ENCODE measurements at places on chromosomes 13 and 19.

- no peak for DNase-seq
These were observed 5.9 kb downstream of the SLAIN1 start for GRCh38 chr13:77703408-77703807.

DNA sequence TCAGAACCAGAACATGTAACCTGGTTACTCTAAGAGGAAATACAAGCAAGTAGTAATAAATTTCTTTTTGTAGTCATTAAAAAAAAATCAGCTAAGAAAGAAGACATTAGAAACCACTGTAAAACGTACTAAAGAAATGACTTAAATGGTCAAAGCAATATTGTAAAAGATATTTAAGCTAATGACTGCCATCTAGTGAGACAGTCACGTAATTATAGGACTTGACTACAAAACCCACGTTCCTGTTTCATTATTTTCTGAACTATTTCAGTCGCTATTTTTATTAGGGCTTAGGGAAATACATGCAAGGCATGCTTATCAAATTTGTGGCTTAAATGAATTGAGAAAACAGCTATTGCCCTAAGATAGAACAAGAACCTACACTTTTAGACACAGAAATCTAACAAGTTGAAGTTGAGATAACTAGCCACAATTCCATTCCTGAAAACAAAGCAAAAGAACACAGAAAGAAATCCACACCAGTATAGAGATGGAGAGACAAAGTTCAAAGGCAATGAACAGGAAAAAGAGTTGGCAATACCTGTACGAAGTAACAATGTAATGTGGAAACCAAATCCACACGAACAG is 17.9 kb downstream of the ALG5 start:
- peak; percentile 53 for DNase-seq

GRCh38 chr19:55467236-55468053 is 2.9 kb upstream of the C19orf85 start:
- peak; percentile 38 for DNase-seq

DNA sequence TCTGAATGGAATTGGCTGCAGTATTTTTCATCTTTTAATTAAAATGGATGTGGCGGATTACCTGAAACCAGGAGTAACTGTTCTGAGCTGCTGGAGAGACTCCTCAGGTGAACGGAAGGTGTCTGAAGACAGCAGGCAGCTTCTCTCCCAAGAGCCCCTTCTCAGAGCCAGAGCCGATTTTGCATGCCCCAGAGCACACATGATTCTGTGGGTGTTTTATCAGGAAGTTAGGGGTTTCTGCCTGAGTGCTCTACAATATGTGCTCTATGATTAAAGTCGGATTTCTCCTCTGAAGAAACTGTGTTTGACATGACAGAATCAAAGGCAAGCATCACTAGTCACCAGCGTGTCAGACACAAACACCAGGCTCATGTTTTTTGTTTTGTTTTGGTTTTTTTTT is 60.7 kb upstream of the MCF2L start:
- peak; percentile 49 for DNase-seq

GRCh38 chr13:76758257-76758656 is 127.9 kb downstream of the KCTD12 start:
- no peak for DNase-seq

- no peak for DNase-seq
These were observed 36.1 kb downstream of the ZNF787 start for GRCh38 chr19:56084835-56085536.

DNA sequence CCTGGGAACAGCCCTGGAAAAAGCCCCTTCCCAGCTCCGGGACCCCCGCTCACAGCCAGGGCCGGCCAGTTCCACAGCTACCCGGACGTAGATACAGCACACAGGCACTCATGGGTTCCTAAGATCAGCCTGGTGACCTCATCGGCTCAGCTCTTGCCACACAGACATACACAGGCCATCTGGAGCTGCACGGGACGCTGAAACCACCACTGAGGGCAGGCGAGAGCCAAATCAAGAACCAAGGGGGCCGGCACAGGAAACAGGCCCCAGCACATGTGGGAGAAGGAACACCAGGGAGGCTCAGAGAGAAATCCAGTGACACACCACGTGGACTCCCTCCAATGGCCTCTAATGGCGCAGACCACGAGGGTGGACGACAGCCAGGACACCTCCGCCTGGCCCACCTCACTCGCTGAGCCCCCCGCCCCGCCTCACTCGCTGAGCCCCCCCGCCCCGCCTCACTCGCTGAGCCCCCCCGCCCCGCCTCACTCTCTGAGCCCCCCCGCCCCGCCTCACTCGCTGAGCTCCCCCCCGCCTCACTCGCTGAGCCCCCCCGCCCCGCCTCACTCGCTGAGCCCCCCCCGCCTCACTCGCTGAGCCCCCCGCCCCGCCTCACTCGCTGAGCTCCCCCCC is 69.7 kb upstream of the C13orf46 start:
- DNase-seq: peak; percentile 73

DNA sequence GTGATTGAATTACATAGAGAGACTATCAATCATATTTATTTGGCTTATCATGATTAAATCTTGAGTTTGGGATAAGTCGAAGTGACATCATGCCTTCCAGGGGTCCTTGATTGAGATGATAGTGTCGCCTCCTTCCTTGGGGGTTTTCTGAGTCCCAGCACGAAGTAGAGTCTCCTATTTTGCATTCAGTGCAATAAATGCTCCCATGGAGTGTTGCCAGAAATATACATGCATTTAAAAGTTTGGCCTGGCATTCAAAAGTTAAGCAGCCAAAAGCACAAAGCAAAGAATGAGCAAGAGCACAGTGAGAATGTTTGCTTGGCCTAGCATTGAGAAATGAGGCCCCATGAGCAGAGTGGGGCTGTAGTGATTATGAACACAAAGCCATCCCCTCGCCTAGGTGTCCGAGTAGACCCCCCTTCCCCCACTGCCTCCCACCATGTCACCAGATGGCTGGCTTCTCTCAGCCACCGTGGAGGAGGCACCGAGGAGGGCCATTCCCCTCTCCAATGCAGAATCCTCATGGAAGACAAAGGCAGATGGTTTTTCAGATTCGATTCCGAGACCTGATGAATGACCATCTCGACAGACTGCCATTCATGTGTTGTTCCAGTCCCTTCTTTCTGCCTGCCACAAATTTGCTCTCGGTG is 58.8 kb upstream of the UBL3 start:
- DNase-seq: no peak

DNA sequence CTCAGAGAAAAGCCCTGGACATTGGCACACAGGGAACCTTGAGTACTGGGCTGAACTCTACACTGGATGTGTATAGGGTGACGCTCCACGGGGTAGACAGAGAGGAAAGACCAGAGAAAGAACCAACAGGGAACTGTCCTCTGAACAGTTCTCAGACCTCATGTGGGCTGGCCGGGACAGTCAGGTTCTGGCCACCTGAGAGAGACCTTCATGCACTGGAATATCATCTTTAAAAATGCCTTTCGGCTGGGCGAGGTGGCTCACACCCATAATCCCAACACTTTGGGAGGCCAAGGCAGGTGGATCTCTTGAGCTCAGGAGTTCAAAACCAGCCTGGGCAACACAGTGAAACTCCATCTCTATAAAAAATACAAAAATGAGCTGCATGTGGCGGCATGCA is 143.8 kb upstream of the GJB6 start:
- DNase-seq: no peak

- no peak for DNase-seq
These were observed 1.0 kb upstream of the SLC7A10 start for GRCh38 chr19:33226550-33227241.
